ENCODE measurements at places on chromosomes 3 and 15.

- DNase-seq: no peak
Measured at GRCh38 chr15:91552555-91552954, 301.0 kb upstream of the SLCO3A1 start.

DNA sequence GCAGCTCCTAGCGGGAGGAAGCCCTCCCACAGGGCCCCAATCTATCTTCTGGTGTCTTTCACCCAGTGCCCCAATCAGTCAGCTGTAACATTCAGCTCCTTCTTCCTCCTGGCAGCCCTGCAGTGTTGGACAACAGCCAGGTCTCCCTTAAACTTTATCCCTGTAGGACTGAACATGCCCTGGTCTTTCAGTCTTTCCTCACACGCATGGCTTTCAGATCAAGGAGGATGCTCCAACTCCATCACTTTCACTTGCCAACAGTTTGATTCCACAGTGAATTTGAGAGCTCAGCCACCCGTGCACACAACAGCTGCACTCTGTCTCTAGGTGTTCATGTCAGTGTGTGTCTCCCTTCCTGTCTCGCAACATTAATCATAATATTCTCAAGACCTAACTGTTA is 28.5 kb upstream of the LRRC34 start:
- DNase-seq: no peak

DNA sequence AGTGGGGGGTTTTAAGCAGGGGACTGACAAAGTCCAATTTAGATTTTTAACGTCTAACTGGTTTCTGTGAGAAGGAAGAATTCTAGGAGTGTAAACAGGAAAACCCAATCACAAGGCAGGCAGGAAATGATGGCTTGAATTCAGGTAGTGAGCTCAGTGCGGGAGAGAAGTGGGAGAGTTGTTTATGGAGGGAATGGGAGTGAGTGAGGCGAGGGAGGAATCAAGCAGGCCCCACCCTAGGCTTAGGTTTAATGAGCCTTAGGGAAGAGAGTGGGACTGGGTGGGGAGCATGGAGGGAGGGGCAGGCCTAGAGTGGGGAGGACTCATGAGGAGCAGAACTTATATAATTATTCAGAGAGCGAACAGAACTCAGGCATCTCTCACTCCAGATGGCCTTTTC is 17.9 kb downstream of the VIPR1 start:
- no peak for DNase-seq

DNA sequence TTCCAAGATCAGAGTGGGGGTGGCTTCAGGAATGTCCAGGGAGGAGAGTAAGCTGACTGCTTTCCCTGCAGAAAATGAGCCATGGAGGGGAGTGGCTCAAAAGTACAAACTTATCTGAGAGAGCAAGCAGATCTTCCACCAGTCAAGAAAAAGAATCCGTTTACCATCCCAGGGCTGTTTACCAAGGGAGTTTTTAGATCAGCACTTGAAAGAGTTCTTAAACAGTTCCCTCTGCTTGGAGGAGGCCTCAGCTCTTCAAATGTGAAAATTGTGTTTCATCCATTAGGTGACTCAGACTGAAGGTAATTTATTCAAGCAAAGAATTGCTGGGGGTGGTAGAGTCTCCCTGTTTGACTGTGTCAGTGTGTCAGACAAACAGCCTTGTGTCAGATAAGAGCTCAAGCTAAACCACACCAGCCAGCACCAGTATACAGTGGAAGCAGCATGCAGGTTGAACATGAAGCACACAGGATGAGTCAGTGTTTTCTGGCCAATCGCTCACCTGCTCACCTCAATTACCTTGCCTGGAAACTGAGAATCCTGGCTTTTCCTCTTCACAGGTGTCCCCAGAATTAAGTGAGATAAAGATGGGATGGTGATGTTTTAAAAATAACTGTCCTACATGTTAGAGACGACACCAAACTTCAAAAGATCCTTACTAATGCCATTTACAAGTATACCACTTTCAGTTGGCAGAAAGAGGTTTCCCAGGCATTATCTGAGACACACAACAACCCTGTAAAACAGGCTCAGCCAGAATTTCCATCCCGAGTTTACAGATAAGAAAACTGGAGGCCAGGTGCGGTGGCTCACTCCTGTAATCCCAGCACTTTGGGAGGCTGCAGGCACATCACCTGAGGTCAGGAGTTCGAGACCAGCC is 21.7 kb downstream of the SH3BP5 start:
- DNase-seq: no peak

GRCh38 chr15:67879440-67880129 is 39.7 kb upstream of the RNU6-1 start:
- DNase-seq: no peak

GRCh38 chr3:193236599-193236998 is 4.4 kb upstream of the PLAAT1 start:
- DNase-seq: no peak

- no peak for DNase-seq
Measured at GRCh38 chr3:125119752-125120378, 64.1 kb upstream of the HEG1 start.

DNA sequence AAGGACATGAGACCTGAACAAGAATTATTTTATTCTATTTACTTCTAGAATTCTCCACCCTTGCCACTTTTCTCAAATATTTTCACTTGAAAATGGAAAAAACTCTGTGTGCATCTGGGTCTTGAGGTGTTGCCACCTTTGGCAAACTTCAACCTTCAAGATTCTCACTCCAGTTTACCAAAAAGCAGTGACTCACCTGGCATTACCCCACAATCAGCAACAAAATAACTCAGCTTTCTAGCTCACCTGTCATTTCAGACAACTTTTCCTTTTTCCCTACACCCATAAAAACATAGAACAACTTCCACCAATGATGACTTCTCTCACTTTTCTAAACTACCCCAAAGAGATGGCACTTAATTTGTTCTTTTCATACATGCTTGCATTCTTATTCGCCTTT is 115.8 kb downstream of the DUT start:
- DNase-seq: no peak

- DNase-seq: no peak
Measured at GRCh38 chr3:126439968-126440708, 35.6 kb downstream of the ZXDC start.

DNA sequence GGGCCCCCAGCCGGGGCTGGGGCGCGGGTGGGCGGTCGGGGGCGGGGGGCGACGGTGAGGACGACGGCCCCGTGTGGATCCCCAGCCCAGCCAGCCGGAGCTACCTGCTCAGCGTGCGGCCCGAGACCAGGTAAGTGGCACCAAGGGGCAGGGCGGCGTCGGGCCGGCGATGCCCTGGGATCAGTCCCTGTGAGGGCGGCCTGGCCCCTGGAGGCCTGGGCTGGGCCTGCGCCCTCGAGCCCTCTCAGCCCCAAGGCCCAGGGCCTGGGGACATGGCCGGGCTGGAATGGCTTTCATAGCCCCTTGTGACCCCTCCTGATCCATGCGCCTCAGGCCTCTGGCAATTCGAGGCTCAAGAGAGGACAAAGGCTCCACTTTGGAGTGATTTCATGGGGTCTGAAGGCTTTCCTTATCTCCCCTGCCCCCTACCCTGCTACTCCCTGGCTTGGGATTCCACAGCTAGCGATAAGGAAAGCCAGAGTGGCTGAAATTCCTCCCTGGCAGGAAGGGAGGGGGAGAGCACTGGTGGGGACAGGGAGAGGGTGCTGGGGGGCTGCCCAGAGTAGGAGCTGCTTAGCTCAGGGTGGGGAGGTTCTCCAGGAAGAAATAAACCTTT is 418 bp downstream of the ALPK3 start:
- DNase-seq: no peak

GRCh38 chr3:187242435-187242834 is 45.1 kb downstream of the RTP1 start:
- DNase-seq: no peak

DNA sequence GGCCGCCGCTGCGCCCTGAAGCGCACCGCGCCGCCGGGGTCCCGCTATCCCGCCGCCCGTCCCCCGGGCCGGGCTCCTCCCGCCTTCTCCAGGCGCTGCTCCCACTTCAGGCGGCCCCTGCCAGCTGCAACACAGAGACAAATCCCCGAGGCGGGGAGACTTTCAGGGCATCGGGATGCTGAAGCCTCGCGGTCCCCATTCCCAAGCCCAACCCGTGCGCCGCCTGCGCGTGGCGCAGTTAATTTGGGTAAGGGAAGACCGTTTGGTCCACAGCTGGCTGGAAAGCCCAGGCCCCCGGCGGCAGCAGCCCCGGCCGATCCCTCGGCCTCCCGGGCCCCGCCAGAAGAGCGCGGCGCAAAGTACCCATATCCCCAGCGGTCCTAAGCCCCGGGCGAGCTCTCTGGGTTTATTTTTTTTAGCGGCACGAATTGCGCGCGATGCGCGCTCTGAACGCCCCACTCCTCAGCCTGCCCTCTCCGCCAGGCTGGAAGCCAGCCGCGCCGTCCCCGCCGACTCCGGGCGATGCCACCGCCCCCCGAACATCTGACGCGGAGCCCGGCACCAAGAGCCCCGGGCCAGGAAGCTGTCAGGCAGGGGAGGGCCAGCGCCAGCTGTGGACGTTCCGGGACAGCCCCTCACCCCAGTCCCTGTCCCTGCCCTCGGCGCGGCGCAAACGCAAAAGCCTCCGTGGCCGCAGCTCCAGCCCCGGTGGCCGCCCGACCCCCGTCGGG is 517 bp downstream of the FBN1 start:
- no peak for DNase-seq

- no peak for DNase-seq
Measured at GRCh38 chr3:98525494-98525893, 2.8 kb upstream of the CLDND1 start.

GRCh38 chr3:37668818-37669610 is 192.7 kb upstream of the CTDSPL start:
- peak; percentile 20 for DNase-seq

GRCh38 chr3:129644836-129645235 is 38.4 kb upstream of the PLXND1 start:
- DNase-seq: no peak

GRCh38 chr3:123486460-123486859 is 37.6 kb upstream of the ADCY5 start:
- no peak for DNase-seq

DNA sequence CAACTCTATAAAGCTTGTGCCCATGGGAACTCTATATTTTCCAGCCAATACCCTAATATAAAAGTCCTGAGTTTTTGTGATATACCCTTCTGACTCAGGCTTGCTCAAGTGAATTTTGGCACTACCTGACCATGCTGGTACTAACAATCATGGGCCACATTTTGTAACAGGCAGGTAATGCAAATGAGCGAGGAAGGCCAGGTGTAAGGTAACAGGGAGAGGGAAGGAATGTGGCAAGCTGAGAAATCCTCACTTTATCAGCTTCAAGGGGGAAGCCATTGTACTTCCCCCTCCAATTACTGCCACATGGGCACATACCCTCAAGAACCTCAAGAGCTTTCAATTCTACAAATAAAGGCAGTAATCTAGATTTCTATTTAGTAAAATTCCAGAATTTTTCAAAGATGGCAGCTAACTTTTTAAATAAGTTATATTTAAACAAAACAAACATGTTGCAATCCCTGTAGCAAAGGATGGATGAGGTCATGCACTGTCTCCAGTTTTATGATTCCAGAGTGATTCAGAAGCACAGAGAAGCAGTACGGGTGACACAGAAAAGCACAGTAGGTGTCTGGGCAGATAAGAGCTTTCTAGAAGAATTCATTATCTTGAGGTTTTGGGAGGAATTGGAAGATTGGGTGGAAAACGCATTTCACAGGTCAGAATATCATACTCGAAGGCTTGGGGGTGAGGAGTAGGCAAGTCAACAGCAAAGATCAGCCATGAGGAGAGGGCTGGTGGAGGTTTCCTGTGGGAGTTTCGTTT is 87.6 kb downstream of the FOXP1 start:
- DNase-seq: no peak

DNA sequence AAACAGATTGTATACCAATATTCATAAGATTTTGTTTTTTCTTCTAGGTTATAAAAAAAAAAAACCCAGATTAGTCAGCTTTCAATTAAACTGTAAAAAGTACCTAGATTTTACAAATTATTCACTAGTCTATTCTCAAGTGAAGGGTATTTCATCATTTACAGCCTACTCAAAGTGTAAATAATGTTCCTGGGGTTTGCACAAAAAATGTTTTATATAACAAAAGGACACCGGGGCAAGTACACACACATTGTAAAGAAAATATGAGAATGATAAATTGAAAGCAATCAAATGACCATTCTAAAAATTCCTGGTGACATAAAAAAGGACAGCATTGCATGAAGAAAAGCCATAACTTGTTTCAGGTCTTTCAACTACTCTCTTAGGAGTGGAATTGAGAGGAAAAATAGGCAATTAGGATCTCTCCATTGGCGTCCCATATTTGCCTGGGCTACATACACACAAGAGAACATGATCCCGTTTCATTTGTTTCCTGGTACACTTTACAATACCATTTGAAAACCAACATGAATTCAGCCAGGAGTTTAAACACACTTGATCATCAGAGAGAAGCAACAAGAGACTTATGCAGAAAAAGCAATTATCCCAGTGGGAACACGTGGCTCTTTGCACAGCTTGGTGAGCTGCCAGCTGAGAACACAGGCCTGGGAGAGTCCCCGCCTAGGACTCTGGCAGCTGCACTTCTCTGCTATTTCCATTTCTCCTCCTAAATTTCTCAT is 1039.2 kb downstream of the ROBO1 start:
- no peak for DNase-seq

DNA sequence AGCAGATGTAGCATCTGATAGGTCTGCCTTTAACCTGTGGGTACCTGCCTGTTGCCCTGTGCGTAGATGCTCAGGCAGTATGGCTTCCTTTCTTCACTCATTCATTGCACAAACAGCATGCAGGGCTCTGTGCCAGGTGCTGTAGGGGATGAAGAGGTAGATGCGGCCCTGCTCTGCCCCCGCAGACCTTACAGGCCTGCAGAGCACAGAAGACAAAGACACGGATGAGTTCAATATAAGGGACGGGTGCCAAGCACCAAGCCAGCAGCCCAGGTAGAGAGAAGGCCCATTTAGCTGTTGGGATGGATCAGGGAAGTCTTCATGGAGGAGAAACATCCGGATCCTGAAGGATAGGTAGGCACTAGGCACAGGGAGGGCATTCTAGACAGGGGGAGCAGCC is 69.4 kb downstream of the AAGAB start:
- no peak for DNase-seq

DNA sequence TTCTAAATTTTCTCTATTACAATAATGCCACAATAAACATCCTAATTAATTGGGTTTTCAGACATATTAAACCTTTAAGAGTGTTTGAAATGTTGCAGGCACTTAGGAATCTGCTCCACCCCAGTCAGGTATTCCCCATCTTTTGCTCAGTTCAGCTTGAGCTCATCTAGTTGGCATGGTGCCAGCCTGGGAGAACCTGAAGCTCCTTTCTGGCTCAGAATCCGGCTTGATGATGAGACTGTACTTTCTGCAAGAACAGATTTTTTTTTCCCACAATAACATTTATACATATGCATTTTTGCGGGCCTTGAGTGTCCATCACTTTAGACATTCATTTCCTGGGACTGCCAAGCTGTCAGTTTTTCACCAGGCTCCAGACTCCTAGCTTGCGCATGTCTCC is 7.7 kb upstream of the OXSR1 start:
- DNase-seq: no peak

- no peak for DNase-seq
Measured at GRCh38 chr3:161203485-161204098, 17.5 kb upstream of the NMD3 start.

DNA sequence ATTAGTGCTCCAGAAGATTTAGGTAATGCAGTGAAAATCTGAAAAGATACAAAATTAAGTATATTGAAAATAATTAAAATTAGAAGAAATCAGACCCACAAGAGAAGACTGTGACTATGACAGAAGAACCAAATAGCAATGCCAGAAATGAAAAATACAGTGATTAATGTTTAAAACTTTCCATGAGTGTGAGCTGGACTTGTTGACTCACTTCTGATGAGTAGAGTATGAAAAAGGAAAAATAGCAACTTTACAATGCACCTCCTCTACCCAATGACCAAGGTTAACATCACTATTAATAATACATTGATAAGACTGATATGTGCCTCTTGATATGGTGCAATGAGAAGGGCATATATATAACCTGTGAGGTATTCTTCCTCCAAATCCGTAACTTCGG is 39.3 kb upstream of the SLC22A13 start:
- DNase-seq: no peak

Data from cortex of kidney (tissue), 1 donor.